ENCODE measurements at places on chromosomes 1 and 21. TPM values are rescaled to one million over a fixed set of nuclear protein-coding genes. Genes with fewer than 3 reads are reported as not detected.
A peak's percentile ranks its signal among the peaks of the same experiment; 100 is the strongest.

GRCh38 chr1:44934791-44935190 lies 51.6 kb downstream of the EIF2B3 start:
- H3K36me3 ChIP-seq = no peaks in the 10 kb centered on the region
- H3K4me1 ChIP-seq = no peaks in the 10 kb centered on the region
- H3K27me3 ChIP-seq = no peaks in the 10 kb centered on the region
- no peak for DNase-seq
- H3K4me3 ChIP-seq = no peak overlapping the region

DNA sequence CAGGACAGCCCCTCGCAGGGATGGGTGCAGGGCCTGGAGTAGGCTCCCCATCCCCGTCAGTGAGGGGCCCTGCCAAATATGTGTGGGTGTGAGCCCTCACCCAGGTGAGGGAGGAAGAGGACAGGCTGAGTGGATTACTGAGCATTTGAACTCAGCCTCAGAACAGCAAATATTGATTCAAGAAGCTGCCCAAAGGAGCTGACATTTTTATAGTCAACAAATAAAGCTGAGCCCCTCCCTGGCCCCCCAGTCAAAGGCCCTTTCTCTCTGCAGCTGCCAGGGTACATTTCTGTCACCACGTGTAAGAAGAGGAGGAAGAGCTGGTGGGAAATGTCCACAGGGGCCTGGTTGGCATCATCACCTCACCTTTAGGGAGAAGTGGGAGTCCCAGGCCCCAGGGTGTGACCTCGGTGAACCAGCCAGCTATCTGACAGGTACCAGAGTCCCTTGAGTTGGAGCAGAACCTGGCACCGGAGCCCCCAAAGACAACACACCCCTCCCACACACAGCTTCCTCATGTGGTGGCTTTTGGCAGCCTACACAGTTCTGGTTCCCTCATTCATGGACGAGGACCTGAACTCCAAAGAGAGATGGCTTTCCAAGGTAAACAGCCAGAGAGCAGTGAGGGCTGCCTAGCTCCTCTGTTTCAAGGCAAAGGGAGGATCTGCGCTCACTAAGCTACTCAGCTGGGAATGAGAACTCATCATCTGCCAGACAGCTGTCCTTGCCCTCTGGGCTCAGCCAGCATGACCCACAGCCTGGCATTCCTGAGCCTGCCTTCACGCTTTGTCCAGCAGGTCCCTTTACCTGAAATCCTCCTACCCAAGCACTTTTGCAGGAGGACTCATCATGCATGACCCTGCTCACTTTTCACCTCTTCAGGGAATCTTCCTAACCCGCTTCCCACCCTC lies 43.0 kb upstream of the TENT5C start:
- H3K27ac ChIP-seq = no peak overlapping the region
- peaks cover 4% of the 10 kb centered on the region for H3K27me3 ChIP-seq
- DNase-seq = no peak

- H3K4me1 ChIP-seq = no peaks in the 10 kb centered on the region
- DNase-seq = no peak
- no peaks in the 10 kb centered on the region for H3K36me3 ChIP-seq
- no peak overlapping the region for H3K27ac ChIP-seq
- H3K4me3 ChIP-seq = peak overlapping the region; percentile 24
Observed at GRCh38 chr1:31238986-31239613, 587 bp downstream of the NKAIN1 start.

- H3K4me1 ChIP-seq = no peaks in the 10 kb centered on the region
- H3K4me3 ChIP-seq = no peak overlapping the region
- no peak overlapping the region for H3K27ac ChIP-seq
- no peak for DNase-seq
Observed at GRCh38 chr1:219039017-219039681, 134.5 kb upstream of the LYPLAL1 start.

- no peak overlapping the region for H3K4me3 ChIP-seq
- H3K27me3 ChIP-seq = no peaks in the 10 kb centered on the region
- H3K36me3 ChIP-seq = no peaks in the 10 kb centered on the region
- no peak for DNase-seq
Observed at GRCh38 chr1:93415296-93415695, 32.6 kb upstream of the FNBP1L start.

FAM3B gene
- 13.2 TPM for total RNA-seq

HENMT1 gene
- total RNA-seq = 28.3 TPM

CD48 gene
- total RNA-seq = 208 TPM

CR1L gene
- total RNA-seq = 0.85 TPM

All from thymus (tissue), 14 donors.